ENCODE measurements at places on chromosomes 13 and 19.

DNA sequence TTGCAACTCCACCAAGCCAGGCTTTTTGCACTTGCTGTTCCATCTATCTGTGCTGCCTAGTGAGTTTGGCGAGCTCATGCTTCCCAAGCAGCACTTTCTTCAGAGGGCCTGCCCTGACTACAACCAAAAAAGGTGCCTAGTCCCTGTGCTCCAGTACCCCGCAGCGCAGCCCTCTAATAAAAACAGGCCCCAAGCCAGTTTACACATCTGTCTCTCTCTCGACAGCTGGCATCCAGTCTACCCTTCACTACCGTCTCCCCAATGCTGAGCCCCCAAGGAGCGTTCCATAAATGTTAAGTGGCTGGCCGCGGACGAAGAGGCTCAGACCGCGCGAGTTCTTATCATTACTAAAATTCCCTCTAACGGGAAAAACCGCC is 512 bp downstream of the MED4 start:
- no peak for DNase-seq

DNA sequence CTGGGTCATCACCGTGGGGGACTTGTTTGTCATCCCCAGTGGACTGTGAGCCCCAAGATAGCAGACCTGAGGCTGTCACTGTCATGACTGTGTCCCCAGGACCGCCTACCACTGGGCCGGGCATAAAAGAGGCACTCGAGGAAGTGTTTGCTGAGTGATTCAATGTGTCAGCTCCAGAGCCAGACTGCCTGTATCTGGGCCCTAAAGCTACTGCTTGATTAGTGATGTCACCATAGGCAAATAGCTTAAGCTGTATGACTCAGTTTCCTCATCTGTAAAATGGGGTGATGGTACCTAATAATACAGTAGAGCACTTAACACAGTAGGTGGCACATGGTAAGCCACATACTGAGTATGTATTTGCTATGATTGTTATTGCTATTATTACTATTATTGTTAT is 11.2 kb upstream of the CEACAM19 start:
- no peak for DNase-seq

GRCh38 chr13:100580045-100580444 is 8.5 kb downstream of the GGACT start:
- no peak for DNase-seq

GRCh38 chr13:90321281-90321931 is 1026.1 kb upstream of the MIR17HG start:
- DNase-seq, result no peak

GRCh38 chr13:41386211-41386610 is 71.1 kb upstream of the RGCC start:
- DNase-seq, result no peak

GRCh38 chr13:32443111-32443510 is 15.2 kb upstream of the N4BP2L1 start:
- no peak for DNase-seq

GRCh38 chr19:35040826-35041547 is 534 bp upstream of the HPN start:
- peak; percentile 44 for DNase-seq

DNA sequence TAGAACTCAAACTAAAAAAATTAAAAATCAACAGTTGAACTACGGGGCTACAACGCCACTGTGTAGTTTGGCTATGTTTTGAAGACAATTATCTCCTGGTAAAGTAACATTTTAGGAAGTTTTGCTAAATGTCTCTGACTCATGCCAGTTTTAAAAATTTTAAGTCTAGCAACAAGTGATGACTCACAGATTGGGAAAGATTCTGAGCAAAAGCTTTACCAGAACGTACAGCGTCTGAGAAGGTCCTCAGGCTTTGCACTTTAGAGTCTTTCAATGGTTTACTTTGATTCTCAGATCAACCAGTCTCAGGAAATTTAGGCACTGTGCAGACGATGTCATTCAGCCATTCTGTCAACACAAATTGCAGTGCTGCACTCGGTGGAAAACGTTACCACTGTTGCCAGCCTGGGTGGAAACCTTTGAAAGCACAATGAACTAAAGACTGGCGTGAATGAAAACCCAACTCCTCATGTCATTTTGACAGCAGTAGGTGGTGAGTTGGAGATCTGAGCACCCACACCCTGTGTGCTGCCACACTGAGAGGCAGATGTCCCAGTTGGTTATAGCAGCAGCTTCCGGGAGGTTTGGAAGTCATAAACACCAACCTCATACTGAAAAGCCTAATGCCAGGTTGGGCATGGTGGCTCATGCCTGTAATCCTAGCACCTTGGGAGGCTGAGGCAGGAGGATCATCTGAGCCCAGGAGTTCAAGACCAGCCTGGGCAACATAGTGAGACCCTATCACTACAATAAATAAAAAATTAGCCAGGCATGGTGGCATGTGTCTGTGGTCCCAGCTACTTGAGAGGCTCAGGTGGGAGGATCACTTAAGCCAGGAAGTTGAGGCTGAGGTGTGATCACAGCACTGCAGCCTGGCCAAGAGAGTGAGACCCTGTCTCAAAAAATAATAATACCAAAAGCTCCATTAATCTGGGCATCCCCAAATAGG is 6.3 kb upstream of the WTIP start:
- DNase-seq, result no peak

GRCh38 chr19:31105761-31106160 is 243.5 kb downstream of the TSHZ3 start:
- no peak for DNase-seq

- peak; percentile 93 for DNase-seq
Measured at GRCh38 chr13:27374650-27375049, 49.8 kb upstream of the GTF3A start.

DNA sequence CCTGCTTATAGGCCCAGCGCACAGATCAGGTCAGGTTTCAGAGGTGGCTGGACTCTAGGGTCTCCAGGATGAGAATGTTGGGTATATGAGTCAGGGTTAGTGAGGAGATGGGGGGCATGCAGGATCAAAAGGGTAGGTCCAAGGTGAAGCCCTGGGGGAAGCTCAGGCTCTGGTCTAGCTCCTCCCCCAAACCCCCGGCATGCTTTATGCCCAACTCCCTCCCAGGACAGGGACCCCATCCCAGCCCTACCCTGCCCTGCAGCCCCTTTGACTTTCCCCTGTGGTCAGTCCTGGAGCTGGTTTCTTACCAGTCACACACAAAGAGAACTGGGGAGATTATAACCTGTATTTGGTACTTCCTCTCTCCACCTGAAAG is 9.8 kb upstream of the CEACAM18 start:
- DNase-seq, result no peak

DNA sequence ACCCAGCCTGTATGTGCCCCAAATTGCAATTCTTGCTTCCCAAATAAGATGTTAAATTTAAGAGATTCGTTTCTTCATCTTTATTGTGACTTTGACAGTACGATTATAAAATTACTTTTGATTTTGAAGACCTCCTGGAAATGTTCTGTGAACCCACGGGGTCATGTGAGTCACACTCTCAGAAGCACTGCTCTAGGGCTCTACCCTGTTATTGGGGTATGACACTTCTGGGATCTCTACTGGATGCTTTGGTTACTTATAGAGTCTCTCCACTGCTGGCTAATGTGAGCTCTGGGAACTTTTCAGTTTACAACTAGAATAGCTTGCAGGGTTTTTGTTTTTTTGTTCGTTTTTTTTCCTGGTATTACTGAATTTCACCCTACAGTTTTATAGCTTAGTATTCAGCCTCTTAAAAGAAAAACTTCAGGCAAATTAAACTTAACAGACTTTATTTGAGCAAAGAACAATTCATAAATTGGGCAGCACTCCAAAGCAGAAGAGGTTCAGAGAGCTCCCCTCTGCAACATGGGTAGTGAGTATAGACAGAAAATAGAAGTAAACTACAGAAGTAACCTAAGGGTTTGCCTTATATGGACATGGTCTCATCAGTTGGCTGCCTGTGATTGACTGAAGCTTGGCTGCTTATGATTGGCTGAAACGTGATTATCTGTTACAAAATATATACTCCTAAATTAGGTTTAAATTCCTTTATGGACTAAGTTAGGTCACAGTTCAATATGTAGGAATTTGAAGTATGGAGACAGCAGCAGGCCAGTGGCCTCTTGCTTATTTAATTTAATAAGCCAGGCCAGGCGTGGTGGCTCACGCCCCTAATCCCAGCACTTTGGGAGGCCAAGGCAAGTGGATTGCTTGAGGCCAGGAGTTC is 28.5 kb upstream of the PSPC1 start:
- no peak for DNase-seq

GRCh38 chr13:70844391-70845108 is 736.3 kb upstream of the KLHL1 start:
- no peak for DNase-seq

- no peak for DNase-seq
Measured at GRCh38 chr13:51125495-51126226, 14.6 kb upstream of the C13orf42 start.

- no peak for DNase-seq
Measured at GRCh38 chr19:43470288-43470687, 4.9 kb upstream of the LYPD3 start.

DNA sequence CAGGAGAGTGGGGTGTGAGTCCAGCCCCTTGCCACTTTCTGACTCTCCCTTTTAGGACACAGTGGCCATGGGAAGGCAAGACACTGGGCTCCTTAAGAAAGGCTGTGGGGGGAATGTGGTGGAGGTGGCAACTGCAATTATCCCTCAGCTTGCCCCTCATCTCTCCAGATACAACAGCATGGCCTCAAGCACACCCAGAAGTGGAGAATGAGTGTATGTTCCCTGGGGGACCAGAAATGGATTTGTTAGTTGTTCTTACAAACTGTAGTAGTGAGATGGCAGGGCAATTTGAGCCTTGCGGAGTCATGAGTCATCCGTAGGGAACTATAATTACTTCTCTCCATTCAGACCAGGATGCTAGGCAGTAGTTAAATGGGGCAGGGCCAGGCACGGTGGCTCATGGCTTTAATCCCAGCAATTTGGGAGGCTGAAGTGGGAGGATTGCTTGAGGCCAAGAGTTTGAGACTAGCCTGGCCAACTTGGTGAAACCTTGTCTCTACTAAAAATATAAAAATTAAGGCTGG is 25.6 kb upstream of the CXCL17 start:
- no peak for DNase-seq

DNA sequence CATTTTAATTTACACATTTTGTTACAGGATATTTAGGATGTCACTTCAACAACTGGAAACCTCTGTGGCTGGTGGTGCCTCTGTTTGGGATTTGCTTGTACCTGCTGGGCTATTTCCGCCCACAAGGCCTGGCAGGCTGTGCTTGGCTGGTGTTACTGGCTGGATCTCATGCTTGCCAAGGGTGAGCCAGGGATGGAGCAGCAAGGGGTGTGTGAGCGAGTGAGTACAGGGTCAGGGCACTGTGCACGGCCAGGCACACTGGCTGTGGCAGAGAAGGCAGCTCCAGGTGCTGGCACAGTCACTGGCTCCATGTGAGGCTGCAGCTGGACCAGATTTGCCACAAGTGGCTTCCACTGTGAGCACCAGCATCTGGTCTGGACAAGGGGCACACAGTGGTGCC is 1254.8 kb downstream of the SLITRK5 start:
- DNase-seq, result no peak

GRCh38 chr13:109363431-109363830 is 423.0 kb downstream of the IRS2 start:
- no peak for DNase-seq

DNA sequence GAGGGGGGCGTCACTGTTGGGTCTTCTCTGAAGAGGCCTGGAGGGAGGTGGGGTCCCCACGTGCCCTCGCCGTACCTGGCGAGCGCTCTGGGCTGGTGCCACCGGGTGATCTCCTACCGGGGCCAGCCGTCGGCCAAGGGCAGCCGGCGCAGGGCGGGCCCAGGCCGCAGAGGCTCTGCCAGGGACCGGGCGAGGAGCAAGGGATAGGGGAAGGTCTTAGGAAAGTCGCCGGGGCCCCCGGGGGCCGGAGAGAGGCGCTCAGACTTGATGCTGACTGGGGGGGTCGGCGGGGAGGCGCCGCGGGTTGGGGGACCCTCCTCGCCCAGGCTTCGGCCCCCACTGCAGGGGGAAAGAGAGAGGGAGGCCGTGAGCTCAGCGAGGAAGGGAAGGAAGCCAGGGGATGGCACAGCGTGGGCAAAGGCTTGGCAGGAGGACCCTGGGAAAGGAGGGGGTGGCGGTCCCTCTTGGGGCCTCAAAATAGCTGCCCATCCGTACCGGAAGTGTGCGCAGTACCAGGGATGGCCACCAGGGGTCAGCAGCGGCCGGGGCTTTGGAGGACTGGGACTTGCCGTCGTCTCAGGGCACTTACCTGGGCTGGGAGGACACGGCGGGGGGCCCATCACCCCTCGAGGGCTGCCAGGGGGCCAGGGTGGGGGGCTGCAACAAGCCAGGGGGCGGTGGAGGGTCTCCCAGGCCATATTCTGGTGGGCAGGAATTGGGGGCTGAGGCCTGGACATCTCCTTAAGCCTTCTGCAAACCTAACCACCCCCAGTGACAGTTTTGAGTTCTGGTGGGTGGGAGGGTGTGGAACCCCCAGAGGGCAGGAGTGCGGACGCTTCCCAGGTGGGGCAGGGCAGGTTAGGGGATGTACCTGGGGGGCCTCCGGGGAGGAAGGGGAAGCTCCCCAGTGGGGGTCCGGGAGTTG is 7.7 kb upstream of the TMEM161A start:
- DNase-seq, result peak; percentile 89

GRCh38 chr19:46115396-46116106 is 8.9 kb downstream of the IGFL3 start:
- peak; percentile 35 for DNase-seq

GRCh38 chr13:30656178-30656577 is 38.5 kb downstream of the USPL1 start:
- no peak for DNase-seq

DNA sequence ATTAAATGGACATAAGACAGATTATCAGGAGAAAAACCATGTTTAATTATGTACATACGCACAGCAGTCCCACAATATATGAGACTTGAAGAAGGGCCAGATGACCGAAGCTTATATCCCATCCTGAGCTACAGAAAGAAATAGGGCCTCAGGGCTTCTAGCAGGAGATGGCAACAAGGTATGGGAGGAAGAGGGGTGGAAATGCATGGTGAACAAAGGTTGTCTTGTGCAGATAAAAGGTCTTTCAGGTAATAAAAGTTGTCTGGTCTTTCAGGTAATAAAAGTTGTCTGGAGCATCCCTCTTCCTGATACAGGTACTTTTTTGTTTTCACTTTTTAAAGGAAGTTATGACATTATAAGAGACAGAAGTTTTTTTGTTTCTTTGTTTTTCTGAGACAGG is 15.4 kb upstream of the GTF3A start:
- no peak for DNase-seq

GRCh38 chr19:19530423-19530804 is 1.7 kb downstream of the YJEFN3 start:
- no peak for DNase-seq

- peak; percentile 67 for DNase-seq
Measured at GRCh38 chr19:3304871-3305423, 61.4 kb upstream of the NFIC start.
